ENCODE measurements at places on chromosomes 1 and 21.

DNA sequence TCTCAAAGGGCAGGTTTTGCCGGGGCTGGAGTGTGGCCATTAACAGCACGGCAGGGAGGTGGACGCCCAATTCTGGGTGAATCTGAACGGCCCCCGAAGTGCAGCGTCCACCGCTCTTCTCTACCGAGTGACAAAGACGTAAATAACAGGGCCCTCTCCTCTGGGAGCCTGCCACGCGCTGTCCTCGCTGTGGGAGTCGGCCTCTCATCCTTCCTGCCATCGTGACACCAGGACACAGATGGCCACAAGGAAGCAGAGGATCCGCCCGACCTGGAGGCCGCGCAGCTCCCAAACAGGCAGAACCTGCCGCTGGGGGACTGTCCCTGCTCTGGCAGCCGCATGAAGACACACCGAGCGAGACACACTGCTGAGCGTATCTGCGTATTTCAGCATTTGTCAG lies 12.1 kb upstream of the CDK11B start:
- no peak for DNase-seq

DNA sequence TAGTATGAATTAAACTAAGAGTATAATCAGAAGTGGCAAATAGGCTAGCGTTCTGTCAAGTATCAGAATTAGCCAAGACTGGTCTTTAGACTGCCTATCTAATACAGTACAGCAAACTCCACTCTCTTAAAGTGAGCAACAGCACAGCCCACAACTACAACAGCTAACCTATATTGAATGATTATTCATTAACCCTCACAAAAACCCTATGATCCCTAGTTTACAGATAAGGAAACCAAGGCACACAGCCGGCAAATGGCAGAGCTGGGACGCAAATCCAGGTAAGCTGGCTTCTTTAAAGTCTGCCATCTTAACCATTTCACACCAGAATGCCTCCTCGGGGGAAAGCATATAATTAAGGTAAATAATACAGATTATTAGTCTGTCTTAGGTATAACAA lies 52.0 kb downstream of the TP53BP2 start:
- no peak for DNase-seq

DNA sequence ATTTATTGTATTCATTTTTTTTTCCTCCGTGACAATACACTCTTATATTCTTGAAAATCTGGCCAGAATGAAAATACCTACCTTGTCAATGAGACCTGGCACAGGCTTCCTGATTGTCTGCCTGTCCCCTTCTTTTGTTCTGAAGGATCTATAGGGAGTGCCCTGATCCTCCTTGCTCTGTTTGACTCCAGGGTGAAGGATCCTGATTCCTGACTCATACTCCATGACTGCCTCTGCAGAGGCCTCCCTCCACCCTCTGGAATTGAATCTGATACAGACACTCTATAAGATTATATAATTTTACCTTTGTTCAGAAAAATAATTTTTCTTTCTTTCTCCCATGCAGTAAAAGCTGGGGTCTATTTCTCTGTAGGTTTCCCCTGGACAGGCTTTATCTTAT lies 116.2 kb downstream of the HMCN1 start:
- no peak for DNase-seq

GRCh38 chr1:176938375-176938774 lies 226.1 kb downstream of the ASTN1 start:
- DNase-seq: no peak
